ENCODE measurements at places on chromosomes 13 and 19.

DNA sequence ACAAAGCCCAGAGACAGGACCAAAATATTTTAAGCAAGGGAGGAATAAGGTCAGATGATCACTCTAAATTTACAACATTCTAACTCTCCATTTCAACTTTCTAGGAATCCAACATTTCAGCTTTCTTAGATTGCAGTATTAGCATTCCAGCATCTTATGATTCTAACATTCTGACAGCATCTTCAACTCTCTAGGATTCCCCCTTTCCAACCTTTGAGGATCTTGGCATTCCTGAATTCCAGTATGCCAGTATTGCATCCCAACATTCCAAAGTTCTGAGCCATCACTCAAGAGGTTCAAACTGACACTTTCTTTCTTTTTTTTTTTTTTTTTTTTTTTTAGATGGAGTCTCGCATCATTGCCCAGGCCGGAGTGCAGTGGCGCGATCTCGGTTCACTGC, 13.8 kb downstream of the TGFB1 start:
- DNase-seq: no peak

DNA sequence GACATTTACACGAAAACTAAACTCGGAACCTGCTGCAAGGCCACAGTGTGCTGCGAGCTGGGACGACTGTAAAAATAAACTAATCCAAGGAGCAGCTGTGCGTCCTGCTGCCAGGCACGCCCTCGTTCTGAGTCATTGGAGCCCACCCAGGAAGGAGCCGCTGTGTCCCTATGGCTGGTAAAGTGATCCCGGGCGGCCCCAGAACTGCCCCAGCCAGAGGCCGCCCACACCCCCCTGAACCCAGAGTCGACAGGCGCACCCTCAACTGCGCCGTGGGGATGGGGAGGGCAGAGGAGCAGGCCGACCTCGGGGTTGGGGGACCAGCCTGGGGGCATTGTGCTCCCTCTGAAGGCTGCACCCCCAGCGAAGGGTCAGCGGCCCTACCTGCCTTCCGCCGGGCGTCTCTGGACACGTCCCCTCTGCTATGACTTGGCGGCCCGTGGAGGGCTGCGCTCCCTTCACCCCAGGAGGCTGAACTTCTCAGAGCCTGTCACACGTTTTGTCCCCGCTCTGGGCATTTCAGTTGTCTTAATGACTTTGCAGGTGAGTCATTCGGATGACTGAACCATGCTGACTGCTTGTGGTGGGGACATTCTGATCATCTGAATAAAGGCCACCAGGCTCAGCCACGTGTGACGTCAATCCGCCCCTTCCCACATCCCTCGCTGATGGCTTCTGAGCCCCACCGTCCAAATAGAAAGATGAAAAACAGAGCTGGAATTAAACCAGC, 42.7 kb downstream of the ADPRHL1 start:
- DNase-seq: no peak

DNA sequence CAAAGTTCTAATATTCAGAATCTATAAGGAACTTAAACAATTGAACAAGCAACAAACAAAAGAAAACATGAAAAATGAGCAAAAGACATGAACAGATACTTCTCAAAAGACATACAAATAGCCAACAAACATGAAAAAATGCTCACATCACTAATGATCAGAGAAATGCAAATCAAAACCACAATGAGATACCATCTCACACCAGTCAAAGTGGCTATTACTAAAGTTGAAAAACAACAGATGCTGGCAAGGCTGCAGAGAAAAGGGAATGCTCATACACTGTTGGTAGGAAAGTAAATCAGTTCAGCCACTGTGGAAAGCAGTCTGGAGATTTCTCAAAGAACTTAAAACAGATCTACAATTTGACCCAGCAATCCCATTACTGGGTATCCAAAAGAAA, 74.3 kb downstream of the CRYL1 start:
- DNase-seq: no peak

- DNase-seq: no peak
Observed at GRCh38 chr19:40567040-40567749, 9.5 kb upstream of the SHKBP1 start.

DNA sequence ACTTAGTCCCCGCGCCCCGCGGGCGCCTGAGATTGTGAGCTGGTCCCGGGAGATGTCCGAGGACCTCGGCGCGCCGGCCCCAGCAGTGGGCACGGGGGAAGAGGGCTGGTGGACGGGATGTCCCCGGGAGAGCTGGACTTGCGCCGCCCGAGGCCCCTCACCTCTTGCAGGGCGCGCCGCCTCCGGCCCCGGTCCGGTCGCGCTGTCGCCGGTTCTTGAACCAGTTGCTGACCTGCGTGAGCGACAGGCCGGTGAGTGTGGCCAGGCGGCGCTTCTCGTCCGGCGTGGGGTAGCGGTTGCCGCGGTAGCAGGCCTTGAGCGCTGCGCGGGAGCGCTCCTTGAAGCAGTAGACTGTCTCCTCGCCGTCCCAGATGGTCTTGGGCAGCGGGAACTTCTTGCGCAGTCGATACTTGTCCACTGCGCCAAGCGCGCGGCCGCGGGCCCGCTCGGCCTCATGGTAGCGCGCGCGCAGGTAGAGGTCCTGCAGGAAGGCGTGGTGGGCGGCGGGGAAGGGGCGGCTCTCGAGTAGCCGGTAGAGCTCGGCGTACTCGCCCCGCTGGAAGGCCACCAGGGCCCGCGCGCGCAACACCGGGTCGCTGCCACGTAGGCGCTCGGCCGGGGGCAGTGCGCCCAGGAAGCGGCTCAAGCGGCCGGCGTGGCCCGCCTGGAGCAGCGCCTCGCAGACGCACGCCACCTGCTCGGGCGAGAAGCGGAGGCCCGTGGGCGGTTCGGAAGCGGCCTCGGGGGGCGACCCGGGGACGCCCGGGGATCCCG, 984 bp downstream of the SIX5 start:
- no peak for DNase-seq
